Activated T-helper 1 cell treated with anti-CD3 and anti-CD28 coated beads, Interleukin-2, amount 50 U/mL, for 16 hours (primary cell): ENCODE measurements at places on chromosomes 1 and 21.

- no peak for DNase-seq
These were observed 35.9 kb upstream of the SLC45A1 start for GRCh38 chr1:8281843-8282509.

DNA sequence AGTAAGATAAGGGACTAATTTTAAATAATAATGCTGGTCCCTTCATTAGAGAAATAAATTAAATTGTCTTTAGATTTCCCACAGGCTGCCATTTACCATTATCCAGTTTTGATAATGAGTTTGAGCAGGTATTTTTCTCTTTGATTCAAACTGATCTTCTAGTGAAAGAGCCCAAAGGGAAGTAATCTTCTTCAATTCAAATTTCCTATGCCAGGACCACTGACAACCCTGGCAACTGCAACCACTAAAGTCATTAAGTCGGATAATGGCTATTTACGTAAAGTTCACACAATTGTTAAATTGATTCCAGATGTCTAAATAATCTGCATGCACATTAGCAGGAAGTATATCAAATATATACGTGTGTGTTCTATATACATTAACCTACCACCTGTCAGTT lies 399.3 kb downstream of the PTPRC start:
- no peak for DNase-seq

DNA sequence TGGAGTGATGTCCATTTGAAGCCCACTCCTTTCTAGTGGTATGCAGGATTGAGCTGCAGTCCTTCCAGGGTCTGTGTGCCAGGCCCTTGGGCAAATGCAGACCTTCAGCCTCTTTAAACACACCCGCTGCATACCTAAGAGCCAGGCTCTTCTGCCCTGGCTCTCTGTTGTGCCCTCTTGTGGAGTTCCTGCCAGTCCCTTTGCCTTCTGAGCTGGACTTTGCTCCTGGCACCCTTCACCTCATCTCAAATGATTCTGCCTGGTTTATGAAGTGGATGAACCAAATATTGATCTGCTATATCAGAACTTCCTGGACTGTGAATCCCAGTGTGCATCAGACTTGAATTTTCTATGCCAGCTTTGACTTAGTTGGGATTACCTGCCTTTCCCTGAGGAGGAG lies 158.8 kb downstream of the URB2 start:
- no peak for DNase-seq

- no peak for DNase-seq
These were observed 84.5 kb upstream of the RGS4 start for GRCh38 chr1:162984699-162985098.

- DNase-seq, result no peak
These were observed 151.5 kb upstream of the BACE2 start for GRCh38 chr21:41016472-41016871.

DNA sequence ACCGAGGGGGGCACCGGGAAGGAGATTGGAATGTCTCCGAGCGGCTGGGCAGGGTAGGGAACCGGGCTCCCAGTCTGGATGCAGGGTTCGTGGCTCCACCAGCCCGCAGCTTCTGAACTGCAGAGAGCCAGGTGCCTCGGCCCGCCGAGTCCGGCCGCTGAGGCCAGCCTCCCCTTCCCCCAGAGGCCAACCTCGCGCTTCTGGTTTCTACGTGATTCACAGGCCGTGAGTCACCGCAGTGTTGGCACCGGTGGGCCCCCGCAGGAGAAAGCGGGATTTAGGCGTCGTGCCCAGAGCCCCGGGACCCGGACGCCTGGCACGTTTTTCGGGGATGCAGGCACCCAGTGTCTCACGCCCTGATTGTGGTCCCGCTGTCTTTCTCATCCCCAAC lies 458 bp downstream of the CRABP2 start:
- DNase-seq, result no peak

- DNase-seq, result no peak
These were observed 839.1 kb upstream of the ADGRL2 start for GRCh38 chr1:80961464-80962190.

DNA sequence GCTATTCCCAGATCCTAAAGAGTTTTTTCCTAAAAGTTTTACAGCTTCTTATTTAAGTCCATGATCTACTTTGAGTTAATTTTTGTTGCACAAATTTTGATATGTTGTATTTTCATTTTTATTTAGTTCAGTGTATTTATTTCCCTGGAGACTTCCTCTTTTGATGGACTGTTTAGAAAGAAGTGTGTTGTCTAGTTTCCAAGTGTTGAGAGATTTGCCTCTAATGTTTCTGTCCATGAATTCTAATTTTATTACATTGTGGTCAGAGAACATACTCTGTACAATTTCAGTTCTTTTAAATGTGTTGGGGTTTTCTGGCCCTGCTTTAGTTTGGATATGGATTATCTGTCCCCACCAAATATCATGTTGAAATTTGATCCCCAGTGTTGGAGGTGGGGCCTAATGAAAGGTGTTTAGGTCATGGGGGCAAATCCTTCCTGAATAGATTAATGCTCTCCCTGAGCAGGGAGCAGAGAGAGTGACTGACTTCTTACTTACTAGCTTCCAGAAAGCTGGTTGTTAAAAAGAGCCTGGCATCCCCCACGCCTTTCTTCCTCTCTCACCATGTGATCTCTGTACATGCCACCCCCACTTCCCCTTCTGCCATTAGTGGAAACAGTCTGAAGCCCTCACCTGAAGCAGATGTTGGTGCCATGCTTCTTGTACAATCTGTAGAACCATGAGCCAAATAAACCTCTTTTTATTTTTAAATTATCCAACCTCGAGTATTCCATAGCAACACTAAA lies 4.6 kb downstream of the CHD1L start:
- no peak for DNase-seq
